Non-pigmented ciliary epithelial cell (primary cell): ENCODE measurements at places on chromosomes 4 and X.

DNA sequence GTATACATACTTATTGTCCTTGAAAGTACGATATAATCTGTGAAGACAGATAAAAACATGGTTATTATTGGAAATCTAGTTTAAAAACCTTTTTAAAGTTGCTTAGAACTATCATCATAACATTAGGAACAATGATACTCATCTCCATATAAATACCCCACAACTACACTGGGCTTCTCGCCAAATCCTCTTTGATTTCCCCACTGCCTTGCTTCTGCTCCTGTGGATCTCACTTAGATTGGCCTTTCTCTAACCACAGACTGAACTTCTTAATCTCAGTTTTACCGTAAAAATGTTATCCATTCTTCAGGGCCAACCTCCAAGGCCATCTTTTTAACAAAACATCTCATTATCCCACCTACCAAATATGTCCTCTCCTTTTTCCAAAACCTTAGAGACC is 77.6 kb downstream of the PRKG2 start:
- DNase-seq, result no peak

DNA sequence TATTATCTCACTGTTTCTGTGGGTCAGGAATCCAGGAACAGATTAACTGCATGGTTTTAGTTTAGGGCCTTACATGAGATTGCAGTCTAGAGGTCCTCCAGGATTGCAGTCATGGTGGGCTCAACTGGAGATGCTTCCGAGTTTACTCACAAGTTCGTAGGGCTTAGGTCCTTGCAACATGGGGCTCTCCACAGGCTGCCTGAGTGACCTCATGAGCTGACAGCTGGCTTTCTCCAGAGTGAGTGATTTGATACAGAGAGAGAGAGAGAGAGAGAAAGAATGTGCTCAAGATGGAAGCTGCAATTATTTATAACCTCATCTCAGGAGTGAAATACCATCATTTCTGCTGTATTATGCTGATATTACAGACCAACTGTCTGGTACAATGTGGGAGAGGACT is 168.9 kb downstream of the GPAT3 start:
- DNase-seq, result no peak

- no peak for DNase-seq
These were observed 143.9 kb upstream of the TBL1X start for GRCh38 chrX:9320940-9321339.

DNA sequence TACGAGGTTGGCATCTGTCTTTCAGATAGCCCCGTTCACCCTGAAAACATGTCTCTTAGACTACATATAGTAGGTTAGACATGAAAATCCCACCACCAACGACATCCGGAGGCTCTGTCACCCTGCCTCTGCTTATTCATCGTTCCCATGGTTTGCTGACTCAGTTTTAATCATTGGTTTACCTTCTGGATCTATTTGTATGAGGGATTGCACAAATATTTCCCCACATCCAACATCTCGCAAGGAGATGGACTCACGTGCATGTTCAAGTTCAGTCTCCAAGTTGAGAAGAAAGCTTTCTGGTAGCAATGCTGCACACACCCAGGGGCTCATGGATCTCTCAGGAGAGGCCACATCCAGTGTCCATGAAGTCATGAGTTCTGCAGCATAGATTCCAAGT is 10.8 kb downstream of the CETN2 start:
- DNase-seq, result no peak

- no peak for DNase-seq
These were observed 318.9 kb upstream of the GATB start for GRCh38 chr4:152079543-152080293.

DNA sequence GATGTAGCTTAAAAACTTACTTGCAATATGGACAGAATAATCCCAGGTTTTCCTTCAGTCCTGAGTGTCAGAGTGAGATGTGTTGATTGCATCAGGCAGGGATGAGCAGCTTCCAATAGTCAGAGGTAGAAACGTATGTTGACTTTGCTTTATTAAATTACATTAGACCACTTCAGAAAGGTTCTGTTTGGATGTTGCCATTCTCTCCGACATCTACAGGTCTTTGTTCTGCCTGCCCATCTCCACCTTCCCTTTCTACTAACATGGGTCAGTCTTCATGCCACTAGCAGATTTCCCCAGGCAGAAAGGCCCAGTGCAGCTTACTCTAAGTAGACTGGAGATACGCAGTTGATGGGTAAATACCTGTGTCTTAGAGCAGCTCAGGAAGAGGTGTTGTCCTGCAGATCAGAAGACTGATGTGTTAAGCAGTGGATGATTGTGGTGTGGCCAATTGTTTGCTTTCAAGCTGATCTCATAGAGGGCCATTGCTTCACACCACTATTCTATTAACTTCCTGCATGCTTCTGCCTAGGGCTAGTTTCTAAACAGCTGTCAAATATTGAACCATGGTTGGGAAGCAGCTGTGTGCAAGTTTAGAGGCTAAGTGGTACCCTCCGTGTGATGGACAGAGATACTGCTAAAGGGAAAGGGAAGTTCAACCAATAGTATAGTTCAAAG is 1.8 kb downstream of the FRMPD4 start:
- no peak for DNase-seq

GRCh38 chr4:183356173-183356830 is 34.1 kb upstream of the CLDN24 start:
- no peak for DNase-seq

GRCh38 chr4:83535520-83536361 is at the start of gene GPAT3:
Gene GPAT3 (plus strand): TSS chr4:83536108. CDS start chr4:83536623, 515 bp downstream.
- DNase-seq, result no peak

DNA sequence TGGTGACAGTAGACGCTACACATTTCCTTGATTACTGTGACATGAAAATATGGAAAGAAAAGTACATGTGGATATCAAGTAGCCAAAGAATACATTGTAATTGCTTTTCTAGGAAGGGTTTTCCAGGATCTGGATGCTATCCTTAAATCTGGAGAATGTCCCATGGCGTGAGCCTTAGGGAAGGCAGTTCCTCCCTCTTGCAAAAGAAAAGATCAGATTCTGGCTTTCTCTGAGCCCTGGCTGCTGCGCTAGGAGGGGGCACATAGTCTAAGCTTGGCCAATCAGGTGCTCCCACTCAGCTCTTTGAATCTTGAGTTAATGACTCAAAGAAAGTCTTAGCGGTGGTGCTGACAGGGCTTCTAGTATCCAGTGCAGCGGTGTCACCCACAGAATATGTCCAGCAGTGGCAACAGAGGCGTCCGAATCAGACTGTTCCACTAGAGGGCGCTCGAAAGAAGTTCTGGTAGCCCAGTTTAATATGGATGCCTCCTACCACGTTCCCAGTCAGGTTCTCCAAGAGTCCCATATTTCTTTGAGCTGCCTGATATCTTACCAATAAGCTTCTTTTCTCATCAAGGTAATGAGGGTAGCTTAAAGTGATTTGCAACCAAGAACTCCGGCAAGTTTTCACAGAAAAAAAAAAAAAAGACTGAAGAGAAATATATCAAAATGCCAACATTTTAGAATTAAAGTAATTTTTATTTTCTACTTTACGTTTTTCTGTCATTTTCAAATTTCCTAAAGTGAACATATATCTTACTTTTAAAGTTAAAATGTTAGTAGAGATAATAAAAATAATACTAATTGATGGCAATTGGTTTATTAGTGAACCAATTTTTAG is 213.4 kb upstream of the S100G start:
- no peak for DNase-seq

- no peak for DNase-seq
These were observed 664 bp downstream of the PRSS12 start for GRCh38 chr4:118351851-118352827.

DNA sequence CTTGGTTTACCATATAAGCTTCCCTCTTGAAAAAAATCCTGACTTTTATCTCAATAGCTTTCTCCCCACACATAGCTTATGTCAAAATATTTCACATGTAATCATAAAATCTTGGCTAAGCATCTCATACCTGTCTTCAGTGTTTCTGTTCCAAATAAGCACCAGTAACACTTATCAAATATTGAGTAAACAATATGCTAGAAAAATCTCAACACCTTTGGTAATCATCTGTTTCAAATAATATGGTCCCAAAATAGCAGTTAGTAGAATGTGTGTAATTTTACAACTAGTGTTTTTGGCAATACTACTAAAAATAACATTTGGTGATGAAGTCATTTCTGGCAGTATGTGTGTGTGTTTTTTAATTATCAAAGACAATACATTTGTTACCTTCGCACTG is 2138.2 kb downstream of the PCDH7 start:
- no peak for DNase-seq

GRCh38 chr4:81667539-81667938 is 195.8 kb upstream of the RASGEF1B start:
- DNase-seq, result no peak

DNA sequence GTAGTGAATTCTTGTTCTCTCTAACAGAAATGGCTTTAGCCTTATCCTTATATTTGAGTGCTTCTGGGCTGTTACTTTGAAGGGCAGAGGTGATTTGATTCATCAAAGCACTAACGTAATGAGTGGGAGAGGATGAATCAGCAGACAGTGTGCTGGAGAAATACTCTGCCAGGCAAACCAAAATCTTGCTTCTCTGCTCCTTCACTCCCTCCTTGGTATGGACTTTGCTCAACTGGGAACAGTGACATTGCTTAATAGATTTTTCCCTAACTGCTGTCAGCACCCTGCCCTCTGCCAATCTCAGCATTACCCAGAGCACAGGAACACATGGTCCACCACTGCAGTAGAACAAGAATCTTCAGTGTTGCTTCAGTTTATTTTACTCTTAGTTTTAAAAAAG is 56.0 kb downstream of the PDLIM5 start:
- DNase-seq, result no peak

GRCh38 chrX:44470816-44471215 is 71.8 kb downstream of the FUNDC1 start:
- no peak for DNase-seq

- DNase-seq, result no peak
These were observed 224.0 kb upstream of the TENM3 start for GRCh38 chr4:182019148-182019652.

GRCh38 chr4:153683763-153684181 is 308 bp upstream of the TLR2 start:
- no peak for DNase-seq

GRCh38 chr4:78799551-78800495 is 23.7 kb downstream of the BMP2K start:
- no peak for DNase-seq

DNA sequence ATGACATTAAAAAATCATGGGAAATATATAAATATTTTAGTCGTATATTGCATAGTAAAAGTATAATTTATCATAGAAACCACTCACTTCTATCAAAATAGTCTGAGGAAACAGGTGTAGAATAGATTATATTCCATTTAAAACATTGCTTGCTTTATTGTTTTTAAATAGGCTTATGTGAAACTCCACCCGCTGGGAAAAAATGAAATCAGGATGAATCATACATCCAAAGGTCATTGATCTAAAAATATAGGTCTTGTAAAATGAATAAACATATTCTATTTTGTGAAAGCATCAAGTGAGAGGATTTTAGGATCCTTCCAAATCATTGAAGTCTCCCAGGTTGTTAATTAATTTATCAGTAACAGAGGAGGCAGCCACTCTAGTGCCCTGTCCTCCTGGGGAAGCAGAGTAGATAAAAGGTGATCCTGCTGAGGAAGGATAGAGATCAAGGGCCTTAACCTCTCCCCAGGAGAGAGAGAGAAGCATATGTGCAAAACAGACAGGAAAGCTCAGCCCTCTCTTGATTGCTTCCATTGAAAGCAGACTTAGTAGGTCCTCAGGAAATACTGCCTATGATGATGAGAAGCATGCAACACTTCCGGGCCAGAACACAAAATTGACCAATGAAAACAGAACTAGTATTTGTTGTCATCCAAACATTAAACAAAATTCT is 96.8 kb upstream of the MAP9 start:
- DNase-seq, result no peak

- DNase-seq, result no peak
These were observed 36.6 kb upstream of the PAQR3 start for GRCh38 chr4:78975865-78976264.

DNA sequence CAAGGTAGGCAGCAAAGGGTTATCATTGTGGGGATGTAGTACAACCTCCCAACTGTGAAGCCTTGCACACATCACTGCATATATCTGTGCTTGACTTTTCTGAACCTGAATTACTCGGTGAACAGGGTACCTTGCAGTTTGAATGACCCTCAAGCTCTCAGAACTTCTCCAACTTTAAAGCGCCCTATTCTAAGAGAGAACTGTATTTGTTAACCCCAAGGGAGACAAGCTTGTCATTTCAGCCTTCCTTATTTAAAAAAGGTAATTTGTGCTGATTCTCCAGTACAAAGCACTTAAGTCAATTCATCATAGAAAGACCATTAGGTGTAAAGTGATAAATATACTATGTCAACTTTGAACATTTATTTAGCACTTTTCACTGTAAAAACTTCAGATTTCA is 122.0 kb upstream of the STS start:
- no peak for DNase-seq
